ENCODE measurements at places on chromosomes 16 and 17. TPM values are rescaled to one million over a fixed set of nuclear protein-coding genes. Genes with fewer than 3 reads are reported as not detected.

The HS3ST3B1 gene
- total RNA-seq = 5.6 TPM

The CDRT15 gene
- not detected for total RNA-seq

The MT1A gene
- not detected for total RNA-seq

The RHBDL1 gene
- total RNA-seq = 6.6 TPM

The ZG16 gene
- total RNA-seq = not detected
